Activated T-cell treated with anti-CD3 and anti-CD28 coated beads, Interleukin-2, amount 50 U/mL, for 48 hours (primary cell): ENCODE measurements at places on chromosomes 2 and 18.
A peak's percentile ranks its signal among the peaks of the same experiment; 100 is the strongest.

- DNase-seq: peak; percentile 22
Measured at GRCh38 chr2:176189681-176190641, 1.5 kb downstream of the HOXD1 start.

GRCh38 chr18:61129001-61129400 is 204.2 kb upstream of the CDH20 start:
- DNase-seq: no peak

- no peak for DNase-seq
Measured at GRCh38 chr2:55048508-55049042, 1.7 kb downstream of the RTN4 start.

DNA sequence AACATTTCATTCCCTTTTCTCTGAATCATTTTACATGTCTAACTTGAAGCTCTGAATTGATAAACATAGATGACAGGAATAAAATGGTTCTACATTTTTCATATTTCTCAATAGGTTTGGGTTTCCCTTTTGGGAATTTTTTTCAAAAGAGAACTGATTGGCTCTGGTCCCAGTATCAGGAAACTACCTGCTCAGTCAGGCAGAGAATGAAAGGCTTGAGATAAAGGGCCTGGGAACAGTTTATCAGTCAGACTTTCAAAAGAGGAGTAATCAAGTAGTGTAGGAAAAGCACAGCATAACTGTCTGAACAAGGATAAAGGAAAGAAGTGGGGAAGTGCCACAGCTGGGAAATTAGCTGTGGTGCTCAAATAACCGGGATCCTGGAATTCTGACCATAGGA is 28.3 kb upstream of the CCL20 start:
- no peak for DNase-seq

DNA sequence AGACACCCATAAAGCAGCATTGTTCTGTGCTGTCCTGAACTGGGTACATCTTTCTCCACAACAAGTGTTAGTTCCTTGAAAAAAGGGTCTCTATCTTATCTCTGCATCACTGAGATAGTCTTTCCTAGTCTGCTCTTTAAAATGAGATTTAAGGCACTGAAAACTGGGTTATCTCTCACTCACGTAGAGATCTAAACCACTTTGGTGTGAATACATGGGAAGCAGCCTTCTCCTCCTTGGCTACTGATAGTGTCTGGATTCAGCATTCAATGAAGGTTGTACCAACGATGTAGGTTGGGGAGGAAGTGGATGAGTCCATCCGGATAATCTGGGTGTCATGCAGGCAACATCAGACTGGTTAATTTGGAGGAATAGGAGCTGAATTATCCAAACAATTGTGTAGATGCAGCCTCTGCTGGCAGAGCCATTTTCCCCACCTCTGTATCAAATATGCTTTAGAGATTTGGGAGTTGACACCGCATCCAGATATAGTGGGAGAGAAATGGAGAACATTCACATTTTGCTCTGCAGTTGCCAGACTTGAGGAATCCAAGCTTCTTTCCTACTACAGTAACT is 15.9 kb upstream of the SIX3 start:
- no peak for DNase-seq

GRCh38 chr2:206572725-206573124 is 69.6 kb upstream of the FAM237A start:
- DNase-seq: no peak

DNA sequence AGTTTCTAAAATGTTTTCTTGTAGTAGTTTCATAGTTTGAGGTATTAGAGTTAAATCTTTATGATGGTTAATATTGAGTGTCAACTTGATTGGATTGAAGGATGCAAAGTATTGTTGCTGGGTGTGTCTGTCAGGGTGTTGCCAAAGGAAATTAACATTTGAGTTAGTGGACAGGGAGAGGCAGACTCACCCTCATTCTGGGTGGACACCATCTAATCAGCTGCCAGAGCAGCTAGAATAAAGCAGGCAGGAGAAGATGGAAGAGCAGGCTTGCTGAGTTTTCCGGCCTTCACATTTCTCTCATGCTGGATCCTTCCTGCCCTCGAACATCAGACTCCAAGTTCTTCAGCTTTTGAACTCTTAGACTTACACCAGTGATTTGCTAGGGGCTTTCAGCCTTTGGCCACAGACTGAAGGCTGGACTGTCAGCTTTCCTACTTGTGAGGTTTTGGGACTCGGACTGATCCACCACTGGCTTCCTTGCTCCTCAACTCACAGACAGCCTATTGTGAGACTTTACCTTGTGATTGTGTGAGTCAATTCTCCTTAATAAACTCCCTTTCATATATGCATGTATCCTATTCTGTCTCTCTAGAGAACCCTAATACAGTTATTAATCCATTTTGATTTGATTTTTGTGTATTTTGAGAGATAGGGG is 56.8 kb upstream of the STK39 start:
- no peak for DNase-seq

DNA sequence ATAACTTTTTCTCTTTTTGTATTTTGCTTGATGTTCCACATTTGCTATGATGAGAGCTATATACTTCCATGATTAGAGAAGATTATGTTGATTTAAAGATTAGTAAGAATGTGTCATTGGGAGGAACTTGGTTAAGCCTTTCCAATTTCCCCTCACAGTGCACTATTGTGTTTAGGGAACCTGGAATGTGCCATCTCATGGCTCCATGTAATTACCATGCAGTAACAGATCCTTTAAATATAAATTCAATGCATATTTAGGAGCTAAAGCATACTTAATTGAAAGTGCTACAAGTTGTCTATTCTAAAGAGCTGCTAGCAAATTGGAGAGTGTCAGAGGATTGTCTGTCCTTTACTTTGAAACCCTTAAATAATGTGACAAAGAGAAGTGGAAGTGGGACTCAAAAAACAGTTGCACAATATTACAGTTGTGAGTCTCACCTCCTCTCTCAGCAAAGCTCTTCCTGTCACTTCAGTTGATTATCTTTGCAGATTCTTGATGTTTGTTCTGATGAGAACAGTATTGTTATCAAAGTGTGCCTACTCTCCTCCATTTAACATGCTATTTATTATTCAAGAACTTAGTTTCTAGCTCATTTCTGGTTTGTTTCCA is 1162.7 kb upstream of the ZEB2 start:
- no peak for DNase-seq
